ENCODE measurements at places on chromosomes 12 and 14.

DNA sequence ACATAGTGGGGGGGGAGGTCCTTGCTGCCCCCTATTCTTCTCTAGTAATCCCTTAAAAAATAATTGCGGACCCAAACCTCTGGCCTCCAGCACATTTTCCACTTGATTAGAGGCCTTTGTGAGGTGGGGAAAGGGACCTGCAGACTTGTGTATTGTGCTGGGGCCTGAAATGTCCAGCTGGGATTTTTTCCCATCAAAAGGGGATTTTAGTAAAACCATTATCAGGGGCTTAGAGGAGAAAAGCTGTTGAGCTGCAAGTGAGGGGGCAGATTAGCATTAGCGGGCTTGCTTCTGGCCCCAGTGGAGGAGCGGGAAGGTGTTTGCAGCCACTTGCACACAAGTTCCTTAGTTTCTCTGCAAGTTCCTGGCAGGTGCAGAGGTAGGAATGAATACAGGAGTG is 13.9 kb downstream of the FBXL14 start:
- no peak for DNase-seq

- no peak for DNase-seq
Observed at GRCh38 chr12:94829552-94829951, 173.9 kb downstream of the NDUFA12 start.

DNA sequence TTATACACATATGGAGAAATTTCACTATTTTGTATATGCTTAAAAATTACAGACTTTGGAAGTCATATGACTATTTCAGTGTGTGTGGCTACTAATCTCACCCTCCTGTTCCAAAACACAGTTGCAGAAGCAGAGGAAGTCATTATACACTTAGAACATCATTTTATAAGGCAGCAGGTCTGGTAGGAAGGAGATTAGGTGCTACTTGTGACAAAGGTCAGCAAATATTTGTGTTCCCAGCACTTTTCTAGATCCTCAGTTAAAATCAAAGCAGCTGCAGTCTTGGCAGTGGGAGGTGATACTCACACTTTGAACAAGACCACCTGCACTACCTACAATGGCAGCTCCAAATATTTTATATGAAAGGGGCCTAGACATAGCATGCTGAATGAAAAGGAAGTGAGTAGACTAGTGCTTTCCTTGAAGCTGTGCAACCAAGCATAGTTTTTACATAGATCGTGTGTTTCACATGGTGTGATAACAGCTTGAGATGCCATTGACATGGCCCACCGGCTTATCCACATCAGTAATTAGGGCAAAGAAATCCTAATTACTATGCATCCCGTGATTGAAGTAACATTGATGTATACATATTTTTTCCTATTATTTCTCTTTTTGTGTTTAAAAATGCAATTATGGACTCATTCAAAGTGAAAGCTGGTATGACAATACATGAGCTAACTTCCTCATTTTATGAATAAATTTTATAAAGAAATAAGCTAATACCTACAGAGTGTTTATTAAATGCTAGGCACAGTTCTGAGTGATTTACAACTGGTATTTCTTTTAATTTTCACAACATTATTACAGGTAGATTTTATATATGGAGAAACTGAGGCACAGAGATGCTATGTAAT is 5.3 kb downstream of the GYS2 start:
- DNase-seq = no peak

- DNase-seq = no peak
Observed at GRCh38 chr12:119446459-119446858, 111.9 kb downstream of the CCDC60 start.

DNA sequence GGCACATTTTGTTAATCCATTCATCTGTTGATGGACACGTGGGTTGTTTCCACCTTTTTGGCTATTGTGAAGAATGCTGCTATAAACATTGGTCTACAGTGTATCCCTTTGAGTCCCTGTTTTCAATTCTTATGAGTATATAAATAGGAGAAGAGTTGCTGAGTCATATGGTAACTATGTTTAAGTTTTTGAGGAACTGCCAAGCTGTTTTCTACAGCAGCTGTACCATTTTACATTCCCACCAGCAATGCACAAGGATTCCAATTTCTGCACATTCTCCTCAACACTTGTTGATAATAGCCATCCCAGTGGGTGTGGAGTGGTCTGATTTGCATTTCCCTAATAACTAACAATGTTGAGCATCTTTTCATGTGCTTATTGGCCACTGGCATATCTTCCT is 6.9 kb upstream of the SVOP start:
- no peak for DNase-seq

Data from activated CD4-positive, alpha-beta T cell treated with anti-CD3 and anti-CD28 coated beads, Interleukin-2, amount 50 U/mL, for 24 hours (primary cell).